ENCODE measurements at places on chromosomes 12 and 14.

- DNase-seq: peak; percentile 46
Measured at GRCh38 chr14:104694991-104695659, 5.7 kb downstream of the INF2 start.

GRCh38 chr14:46322730-46323403 is 328.7 kb downstream of the RPL10L start:
- DNase-seq: no peak

- no peak for DNase-seq
Measured at GRCh38 chr14:35747379-35747778, 61.7 kb downstream of the RALGAPA1 start.

GRCh38 chr12:75818863-75819262 is 212.7 kb downstream of the PHLDA1 start:
- no peak for DNase-seq

GRCh38 chr12:78208092-78208491 is 377.4 kb downstream of the NAV3 start:
- no peak for DNase-seq

GRCh38 chr12:42541965-42542364 is 47.6 kb downstream of the PRICKLE1 start:
- no peak for DNase-seq

GRCh38 chr12:130514149-130514551 is 176.5 kb downstream of the PIWIL1 start:
- no peak for DNase-seq

DNA sequence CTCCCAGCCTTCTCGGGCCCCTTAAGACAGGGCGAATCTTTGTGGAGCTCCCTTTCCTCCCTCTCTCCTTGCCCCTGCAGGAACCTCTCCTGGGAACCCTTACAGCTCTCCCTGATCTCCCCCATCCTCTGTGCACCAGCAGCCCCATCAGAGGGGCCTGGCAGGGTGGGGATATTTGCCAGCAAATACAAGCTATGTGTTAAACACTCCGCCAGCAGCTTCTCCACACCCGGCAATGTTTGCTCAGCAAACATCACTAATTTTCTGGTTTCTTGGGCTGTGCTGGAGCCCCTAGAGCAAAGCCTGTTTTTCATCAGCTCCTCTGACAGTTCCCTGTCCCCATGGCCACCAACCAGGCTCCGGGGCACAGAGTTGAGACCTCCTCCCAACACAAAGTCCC is 147.5 kb upstream of the LHX5 start:
- no peak for DNase-seq

GRCh38 chr12:123931686-123932321 is 40.8 kb downstream of the CCDC92 start:
- DNase-seq: peak; percentile 35

GRCh38 chr14:55539975-55540374 is 40.0 kb upstream of the KTN1 start:
- DNase-seq: no peak

GRCh38 chr14:88129306-88130056 is 124.5 kb downstream of the GPR65 start:
- DNase-seq: peak; percentile 39

DNA sequence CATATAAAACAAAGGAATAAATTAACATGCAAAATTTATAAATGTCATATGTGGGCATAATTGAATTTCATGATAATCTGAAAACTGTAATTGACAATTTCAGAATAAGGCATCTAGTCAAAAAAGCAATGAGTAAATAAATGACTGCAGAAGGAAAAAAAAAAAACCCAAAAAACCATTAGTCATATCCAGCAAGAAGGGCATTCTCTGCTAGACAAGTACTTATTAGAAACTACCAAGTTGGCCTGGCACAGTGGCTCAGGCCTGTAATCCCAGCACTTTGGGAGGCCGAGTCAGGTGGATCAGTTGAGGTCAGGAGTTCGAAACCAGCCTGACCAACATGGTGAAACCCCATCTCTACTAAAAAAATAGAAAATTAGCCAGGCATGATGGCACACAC is 17.5 kb downstream of the ZCRB1 start:
- no peak for DNase-seq

DNA sequence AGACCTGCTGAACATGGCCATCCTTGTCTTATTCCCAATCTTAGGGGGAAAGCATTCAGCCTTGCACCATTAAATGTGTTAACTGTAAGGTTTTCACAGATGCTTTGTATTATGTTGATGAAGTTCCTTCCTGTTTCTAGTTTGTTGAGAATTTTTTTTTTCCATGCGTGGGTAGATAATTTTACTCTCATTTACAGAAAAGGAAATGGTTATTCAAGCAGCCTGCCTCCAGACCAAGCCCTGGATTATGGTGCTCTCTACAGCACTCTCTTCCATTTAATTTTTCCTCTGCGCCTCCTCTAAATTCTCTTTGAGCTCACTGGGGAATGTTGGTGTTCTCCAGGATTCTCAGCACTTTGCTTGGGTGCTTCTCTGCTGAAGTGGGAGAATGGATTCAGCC is 179.3 kb upstream of the PZP start:
- no peak for DNase-seq

DNA sequence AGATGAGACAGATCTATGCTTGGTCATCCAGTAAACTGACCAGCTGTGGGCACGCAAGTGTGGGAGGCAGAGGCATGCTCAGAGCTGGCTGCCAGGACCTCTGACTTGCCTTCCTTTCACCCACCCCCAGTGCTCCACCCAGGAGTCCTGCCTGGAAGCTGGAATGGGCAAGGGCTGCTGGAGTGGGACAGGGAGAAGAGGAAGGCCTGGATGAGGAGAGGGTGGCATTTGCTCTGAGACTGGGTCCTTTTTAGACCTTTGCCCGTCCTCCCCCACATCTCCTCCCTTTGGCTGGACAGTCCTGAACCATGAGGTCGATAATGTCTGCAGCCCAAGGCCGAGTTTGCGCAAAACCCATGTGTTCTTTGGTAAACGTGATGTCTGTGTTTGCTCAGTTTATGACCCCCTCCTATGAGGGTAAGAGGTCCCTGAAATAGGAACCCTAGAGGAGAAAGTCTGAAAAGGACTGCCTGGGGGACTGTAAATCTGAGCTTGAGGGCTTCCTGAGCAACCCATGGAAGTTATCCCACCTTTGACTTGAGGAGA is 3.8 kb upstream of the INHBE start:
- no peak for DNase-seq

GRCh38 chr12:128793701-128794100 is 30.1 kb downstream of the SLC15A4 start:
- no peak for DNase-seq

GRCh38 chr14:71321574-71322315 is 414.5 kb downstream of the PCNX1 start:
- DNase-seq: no peak

GRCh38 chr12:132886529-132887477 is 602 bp downstream of the CHFR start:
- peak; percentile 12 for DNase-seq

- DNase-seq: no peak
Measured at GRCh38 chr12:50057896-50058670, 687 bp downstream of the ASIC1 start.

DNA sequence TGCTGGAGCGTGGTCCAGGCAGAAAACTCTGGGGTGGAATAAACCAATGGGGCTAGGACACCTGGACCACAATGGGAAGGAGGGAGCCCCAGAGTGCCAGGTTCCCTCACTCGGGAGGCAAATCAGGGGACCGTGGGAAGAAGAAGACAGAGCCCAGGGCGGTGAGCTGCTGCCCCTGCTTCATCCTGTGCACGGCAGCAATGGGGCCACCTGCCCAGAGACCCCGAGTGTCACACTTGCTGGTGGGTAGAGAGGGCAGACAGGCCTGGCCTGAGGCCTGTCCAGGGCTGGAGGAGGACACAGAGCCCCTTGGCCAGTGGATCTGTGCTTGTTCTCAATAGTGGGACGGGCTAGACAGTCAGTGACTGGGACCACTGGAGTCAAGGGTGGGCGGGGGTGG is 58.2 kb downstream of the DIO3 start:
- DNase-seq: no peak

DNA sequence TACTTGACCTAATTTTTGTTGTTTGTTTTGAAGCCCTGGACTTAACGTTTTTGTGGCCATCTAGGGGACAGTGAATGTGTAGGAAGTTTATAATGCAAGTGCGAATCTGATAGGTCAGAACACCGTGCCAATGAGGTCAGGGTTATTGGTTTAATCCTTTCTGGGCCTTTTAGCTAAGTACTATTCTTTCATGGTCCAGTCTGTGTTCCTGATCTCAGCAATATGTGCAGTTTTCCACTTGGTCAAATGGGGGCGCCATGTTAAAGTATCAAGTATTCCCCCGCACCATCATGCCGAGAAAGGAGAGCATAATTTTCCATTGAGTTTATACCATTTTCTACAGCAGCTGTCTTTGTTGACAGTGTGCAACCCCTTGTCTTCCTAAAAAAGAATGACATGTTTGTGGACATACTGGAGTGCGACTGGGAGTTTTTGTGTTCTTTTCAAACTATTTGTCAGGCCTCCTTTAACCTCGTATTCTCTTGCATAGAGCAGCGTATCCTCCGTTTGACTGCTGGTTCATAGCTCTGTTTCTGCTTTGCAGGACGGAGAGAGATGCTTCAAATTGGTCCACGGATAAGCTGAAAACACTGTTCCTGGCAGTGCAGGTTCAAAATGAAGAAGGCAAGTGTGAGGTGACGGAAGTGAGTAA is 1.3 kb downstream of the AHSA1 start:
- DNase-seq: peak; percentile 13

All from CD4-positive, alpha-beta T cell (primary cell).